NCI-H1417 (cell line): ENCODE measurements at places on chromosomes 11 and 22.

- DNase-seq = no peak
Observed at GRCh38 chr11:1339066-1339675, 29.7 kb upstream of the TOLLIP start.

DNA sequence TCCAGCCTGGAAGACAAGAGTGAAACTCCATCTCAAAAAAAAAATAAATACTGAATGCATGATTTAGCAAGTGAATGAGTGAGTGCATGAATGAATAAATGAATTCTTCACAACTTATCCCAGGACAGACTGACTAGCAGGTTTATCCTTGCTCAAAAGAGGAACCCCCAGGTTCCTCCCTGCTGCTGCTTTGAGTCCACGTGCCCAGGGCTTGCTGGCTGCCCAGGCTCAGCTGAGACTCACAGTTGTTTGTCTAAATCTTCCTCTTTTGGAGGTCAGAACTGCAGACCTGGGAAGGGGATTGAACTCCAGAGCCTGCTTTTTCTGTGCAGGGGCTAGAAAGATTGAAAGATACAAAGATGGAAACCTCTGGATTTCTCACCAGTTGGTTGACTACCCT is 117.4 kb upstream of the TMEM45B start:
- DNase-seq = no peak

DNA sequence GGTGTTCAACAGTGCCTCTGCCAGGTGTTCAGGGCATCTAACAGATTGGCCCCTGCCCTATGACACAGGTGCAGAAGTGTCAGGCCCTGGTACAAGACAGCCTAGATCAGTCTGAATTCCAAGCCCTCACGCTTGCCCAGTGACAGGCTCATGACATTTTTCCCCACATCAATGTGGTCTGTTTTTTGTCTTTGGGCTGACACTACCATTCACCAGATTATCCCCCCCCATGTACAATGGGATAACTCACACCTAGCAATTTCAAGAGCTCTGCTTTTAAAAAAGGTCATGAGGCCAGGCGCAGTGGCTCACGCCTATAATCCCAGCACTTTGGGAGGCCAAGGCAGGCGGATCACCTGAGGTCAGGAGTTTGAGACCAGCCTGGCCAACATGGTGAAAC is 155.5 kb upstream of the PITPNB start:
- no peak for DNase-seq

GRCh38 chr11:70456921-70457532 is 58.7 kb downstream of the CTTN start:
- DNase-seq = no peak

GRCh38 chr11:130765951-130766649 is 150.2 kb downstream of the SNX19 start:
- no peak for DNase-seq

DNA sequence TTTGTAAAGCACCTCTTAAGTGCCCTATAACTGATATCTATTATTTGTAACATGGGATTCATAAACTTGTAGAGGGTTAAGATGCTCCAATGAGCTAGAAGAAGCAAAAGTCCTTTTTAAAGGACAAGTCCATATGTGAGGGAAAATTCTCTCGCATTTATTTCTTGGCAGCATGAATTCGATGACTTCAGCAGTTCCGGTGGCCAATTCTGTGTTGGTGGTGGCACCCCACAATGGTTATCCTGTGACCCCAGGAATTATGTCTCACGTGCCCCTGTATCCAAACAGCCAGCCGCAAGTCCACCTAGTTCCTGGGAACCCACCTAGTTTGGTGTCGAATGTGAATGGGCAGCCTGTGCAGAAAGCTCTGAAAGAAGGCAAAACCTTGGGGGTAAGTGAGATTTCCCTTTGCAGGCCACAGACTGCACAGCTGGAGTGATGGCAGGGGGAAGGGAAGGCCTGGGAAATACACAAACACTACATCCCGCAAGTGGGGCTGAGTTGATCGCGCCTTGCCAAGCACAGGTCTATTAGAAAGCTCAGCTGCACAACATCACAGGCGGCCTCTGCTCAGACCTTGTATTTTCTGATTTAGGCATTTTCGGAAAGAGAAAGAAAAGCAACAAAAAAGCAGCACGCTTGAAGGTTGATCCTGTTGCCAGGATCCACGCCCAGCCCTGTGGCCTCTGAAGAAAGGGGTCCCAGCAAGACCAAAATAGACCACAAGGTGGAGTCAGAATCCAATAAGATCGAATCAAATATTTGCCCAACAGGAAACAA is 1.5 kb downstream of the MS4A8 start:
- peak; percentile 97 for DNase-seq

DNA sequence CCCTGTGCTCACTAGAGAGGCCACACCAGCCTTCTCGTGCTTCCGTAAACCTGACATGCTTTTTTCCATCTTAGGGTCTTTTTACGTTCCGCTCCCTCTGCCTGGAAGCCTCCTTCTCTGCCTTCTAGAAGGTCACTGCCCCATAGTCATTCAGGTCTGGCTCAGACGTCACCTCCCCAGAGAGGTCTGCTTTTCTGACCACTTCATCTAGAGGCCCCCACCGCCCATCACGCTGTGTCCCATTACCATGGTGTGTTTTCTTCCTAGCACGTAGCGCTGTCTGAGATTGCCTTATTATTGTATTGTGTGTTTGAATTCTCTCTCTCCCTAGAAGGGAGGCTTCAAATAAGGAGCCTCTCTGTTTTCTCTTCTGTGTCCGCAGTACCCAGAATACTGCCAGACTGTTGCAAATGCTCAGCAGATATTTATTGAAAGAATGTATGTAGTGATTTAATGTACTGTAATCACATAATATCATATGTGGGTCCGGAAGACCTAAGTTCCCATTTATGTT is 10.0 kb downstream of the TAB1 start:
- no peak for DNase-seq

GRCh38 chr11:59261150-59261549 is 48.4 kb upstream of the MPEG1 start:
- peak; percentile 45 for DNase-seq

DNA sequence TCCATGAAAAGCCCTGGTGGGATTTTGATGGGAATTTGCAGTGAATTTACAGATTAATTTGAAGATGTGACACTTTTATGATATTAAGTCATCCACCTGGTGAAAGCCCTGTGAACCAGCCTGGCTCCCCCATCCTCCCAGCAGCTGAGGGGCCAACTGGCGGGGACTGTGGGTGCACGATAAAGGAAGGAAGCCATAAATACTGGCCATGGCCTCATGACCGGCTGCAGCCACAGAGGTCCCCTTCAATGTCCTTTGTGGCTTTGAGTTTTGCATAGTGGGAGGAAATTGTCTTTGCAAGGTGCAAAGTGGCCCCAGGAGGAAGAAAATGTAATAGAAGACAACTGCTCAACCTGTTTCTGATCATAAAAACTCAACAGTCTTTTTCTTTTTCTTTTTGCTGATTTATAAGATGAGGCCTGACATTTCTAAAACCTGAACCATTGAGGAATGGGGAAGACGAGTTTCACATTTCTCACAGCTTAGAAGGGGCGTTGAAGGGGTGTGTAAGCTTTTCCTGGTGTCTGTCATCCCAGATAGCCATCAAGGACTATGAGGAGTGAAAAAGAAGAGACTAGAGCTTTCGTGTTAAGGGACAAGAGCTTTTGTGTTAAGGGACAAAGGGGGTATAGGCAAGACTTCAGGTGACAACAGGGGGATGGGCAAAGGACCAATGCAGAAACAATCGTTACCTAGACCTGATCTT is 6.3 kb upstream of the NDUFV1 start:
- no peak for DNase-seq

- no peak for DNase-seq
Observed at GRCh38 chr11:75261902-75262361, 21.4 kb downstream of the TPBGL start.

GRCh38 chr11:22720457-22720856 is 54.0 kb downstream of the GAS2 start:
- DNase-seq = no peak

- DNase-seq = no peak
Observed at GRCh38 chr11:120182372-120182771, 28.5 kb upstream of the OAF start.

DNA sequence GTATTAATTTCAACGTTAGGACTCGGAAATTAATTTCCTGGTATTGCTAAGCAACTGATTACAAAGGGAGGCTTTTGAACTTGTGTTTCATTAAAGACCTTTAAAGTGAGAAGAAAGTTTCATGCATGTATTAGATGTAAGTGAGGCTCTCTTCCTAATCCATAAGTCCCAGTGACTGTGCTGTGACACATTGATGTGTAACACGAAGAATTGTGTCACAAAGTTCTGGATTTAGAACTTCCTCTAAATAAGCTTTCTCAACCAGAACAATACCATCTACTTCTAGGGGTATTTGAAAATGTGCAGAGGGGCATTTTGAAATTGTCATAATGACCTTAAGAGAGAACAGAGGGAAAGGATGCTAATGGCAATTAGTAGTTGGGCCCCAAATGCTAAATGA is 14.4 kb downstream of the DCUN1D5 start:
- no peak for DNase-seq

- DNase-seq = no peak
Observed at GRCh38 chr11:65130631-65131416, 3.5 kb downstream of the SYVN1 start.
